ENCODE measurements at places on chromosomes 12 and 14.

DNA sequence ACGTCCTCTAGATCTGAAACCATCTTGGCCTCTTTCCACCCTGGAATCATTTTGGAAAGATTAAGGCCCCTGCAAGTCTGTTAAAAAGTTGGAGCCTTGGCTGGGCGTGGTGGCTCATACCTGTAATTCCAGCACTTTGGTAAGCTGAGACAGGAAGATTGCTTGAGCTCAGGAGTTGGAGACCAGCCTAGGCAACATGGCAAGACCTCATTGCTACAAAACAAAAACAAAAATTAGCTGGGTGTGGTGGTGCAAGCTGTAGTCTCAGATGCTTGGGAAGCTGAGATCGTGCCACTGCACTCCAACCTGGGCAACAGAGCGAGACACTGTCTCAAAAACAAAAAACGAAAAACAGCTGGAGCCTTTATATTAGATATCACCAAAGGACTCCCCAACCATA, 10.9 kb upstream of the ABCD4 start:
- no peak for DNase-seq

DNA sequence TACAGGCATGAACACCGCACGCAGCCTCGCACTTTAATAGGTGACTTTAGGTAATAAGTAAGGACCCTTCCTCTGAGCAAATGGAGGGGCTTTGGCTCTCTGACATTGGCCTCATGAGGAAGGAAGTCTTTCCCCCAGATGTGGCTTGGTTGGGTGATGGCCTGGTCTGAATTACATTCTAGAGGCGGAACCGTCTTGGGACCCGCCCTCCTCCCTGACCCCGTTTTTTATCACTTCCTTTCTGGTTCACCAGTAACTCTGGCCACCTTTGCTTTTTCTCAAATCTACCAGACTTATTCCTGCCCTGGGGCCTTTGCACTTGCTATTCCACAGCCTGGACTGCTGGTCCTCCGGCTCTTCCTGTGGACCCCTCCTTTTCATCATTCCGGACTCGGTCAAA, 13.4 kb downstream of the ALDH2 start:
- no peak for DNase-seq

DNA sequence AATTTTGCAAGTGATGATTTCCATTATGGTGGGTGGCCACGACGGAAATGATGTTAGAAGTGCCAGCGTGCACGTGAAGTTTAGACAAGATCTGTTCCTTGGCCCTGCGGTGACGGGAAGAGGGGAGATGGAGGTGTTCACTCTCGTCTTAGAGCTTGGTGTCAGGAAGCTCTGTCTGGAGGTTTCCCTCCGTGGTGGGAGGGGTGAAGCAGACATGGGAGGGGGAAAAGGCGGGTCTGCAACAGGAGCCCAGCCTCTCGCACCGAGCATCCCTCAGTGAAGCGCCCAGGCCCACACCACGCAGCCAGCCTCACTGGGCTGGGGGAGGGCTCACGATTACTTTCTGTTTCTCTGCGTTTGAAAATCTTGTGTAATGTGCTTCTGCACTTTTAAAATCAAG, 26.3 kb downstream of the EML1 start:
- DNase-seq: no peak

DNA sequence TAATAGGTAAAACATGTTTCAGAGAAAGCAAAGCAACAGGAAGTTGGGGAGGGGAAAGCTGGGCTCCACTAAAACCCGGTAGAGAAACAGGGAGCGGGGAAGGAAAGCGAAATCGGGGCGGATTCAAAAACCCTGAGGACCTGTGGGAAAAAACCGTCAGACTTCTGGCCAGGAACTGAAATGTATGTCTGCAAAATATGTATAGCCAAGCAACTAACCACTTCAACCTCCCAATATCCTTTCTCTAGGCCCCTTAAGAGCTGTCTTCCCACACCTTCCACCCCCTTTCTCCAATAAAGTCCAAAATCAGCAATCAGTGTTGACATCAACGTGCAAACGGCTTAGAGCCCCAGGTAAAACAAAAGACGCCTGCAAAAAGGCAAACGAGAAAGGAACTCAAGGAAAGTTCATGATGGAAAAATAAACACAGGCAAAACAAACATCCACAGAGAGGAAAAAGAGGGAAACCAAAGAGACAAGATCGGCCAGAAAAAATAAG, 32.8 kb downstream of the SIX1 start:
- DNase-seq: no peak

DNA sequence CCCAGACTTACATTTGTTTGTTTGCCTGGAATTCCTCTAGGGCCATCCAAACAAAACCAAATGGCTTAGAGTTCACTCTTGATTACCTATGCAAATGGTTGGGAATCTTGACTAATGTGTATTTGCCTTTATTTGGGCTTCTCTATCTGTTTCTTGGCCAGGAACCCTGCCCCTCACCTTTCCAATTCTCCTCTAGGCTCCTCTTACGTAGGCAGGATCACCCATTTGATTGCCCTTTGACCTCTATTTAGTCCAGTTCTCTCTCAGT, 123.0 kb upstream of the DYRK2 start:
- no peak for DNase-seq

- no peak for DNase-seq
Observed at GRCh38 chr14:61524936-61525292, 170.4 kb upstream of the HIF1A start.

- no peak for DNase-seq
Observed at GRCh38 chr14:24243336-24243836, 963 bp upstream of the TINF2 start.

DNA sequence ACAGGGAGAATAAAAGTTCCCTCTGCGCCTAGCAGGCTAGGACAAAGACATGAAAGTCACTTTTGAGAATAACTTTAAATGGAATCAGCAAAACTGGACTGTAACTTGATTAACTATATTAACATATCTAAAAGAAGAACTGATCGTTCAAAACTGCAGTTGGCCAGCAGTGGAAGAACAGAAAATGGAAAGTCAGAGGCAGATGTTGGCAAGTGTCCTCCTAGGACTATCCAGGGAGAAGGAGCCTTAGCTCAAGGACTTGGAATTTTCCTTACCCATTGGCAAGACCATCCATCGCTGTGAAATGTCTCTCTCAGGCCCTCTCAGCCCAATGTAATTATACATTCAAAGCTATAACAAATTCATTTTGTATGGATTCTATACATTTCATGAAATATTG, 419.7 kb downstream of the ATP23 start:
- DNase-seq: no peak

DNA sequence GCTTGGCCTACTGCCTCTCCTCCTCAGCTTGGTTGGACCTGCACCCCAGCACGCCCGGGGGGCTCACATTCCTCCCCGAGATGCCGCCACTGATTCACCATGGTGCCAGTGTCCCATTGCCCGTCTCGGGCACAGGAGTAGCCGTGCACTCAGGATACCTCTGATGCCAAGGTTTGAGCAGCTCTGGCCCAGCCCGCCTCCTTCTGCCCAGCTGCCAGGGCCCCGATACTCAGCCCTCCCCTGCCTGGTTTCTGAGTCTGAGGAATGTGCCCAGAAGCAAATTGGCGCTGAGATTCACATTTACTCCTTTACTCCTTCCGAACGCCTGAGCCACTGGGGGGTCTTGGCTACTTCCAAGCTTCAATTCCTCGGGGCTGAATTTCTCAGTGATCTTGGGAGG, 63.5 kb downstream of the NINJ2 start:
- DNase-seq: no peak

DNA sequence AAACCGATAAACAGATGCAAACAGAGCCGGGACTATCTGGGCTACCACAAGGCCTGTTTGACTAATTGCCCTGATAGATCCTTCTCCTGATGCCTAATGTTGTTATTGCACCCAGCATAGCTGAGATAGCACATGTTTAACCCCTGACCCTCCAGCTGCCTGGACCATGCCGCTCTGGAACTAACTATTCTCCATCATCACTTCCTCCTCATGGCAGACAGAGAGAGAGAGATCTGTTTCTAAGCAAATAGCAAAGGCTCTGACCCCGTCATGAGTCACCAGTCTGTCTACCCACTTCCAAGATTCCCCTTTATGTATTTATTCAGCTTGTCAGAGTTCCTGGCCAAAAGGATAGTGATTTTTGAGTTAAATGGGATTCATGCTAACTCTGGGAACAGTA, 58.2 kb upstream of the FLRT2 start:
- DNase-seq: no peak

- no peak for DNase-seq
Observed at GRCh38 chr12:70417121-70417520, 51.0 kb downstream of the KCNMB4 start.

- no peak for DNase-seq
Observed at GRCh38 chr12:102479099-102479885, 1.1 kb downstream of the IGF1 start.

DNA sequence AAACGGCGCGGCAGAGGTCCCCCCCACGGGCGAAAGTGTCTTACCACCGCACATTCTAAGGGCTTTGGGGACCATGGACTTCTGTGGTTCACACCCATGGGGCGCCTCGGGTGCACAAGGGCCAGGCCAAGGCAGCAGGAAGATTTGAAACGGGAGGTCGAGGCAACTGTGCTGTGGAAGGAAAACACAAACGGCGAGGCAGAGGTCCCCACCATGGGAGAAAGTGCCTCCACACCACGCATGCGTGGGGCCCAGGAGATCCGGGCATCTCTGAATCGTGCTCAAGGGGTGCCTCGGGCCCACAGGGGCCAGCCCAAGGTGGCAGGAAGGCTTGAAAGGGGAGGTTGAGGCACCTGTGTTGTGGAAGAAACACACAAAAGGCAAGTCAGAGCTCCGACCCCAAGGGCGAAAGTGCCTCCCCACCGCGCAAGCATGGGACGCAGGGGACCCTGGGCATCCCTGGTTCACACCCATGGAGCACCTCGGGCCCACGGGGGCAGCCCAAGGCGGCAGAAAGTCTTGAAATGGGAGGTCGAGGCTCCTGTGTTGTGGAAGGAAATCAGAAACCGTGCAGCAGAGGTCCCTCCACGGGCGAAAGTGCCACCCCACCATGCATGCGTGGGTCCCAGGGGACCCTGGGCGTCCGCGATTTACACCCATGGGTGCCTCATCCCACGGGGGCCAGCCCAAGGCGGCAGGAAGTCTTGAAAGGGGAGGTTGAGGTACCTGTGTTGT, 371.0 kb downstream of the ALG10 start:
- DNase-seq: no peak

DNA sequence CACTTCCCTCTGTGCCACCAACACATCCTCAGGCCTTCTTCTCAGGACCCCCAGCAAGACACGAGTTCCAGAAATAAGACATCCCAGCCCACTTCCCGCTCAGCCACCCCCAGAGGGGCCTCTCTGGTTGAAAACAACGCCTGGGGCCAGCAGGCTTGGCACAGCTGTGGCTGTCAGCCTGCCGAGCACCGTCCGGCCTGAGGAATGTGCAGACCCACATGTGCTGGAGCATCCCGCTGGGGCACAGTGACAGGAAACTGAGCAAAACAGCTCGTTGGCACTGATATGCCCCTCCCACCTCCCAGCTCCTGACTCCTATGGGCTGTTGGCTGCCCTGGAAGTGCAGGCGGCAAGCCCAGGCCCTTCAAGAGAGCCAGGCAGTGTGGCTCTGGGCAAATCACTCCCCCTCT, 1.4 kb downstream of the SYNE3 start:
- DNase-seq: no peak

DNA sequence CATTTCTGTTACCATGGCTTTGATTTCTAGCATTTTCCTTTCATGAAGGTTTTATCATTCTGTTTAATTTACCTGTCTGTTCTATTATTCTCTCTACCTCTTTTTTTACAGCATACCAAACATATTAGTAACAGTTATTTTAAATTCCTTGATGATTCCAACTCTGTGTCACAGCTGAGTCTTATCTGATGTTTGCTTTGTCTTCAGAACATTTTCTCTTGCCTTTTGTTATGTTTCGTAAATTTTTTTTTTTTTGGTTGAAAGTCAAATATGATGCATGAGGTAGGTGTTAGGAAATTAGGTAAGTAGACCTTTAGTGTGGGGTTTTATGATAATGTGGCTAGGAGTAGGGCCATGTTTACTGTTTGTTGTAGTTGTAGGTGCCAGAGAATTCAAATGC, 496.4 kb downstream of the FOXG1 start:
- no peak for DNase-seq

GRCh38 chr12:77648716-77649115, 182.0 kb upstream of the NAV3 start:
- no peak for DNase-seq

DNA sequence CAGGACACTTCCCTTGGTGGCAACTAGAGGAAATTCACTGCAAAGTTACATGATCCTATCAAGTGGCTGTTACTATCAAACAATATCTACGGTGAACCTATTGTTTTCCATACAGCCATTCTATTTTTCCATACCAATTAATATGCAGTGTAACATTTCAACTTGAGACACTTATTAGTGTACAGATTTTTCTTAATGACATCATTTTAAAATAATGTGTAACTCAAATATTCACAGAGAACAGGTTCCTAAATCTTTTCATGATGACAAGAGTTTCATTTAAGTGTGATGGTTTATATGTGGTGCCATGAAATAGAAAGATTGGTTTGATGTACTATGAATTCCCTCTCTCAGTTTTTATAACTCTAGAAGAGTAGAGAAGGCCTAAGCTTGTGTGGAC, 291.2 kb upstream of the SOX5 start:
- no peak for DNase-seq
